ENCODE measurements at places on chromosomes 1 and 21.

DNA sequence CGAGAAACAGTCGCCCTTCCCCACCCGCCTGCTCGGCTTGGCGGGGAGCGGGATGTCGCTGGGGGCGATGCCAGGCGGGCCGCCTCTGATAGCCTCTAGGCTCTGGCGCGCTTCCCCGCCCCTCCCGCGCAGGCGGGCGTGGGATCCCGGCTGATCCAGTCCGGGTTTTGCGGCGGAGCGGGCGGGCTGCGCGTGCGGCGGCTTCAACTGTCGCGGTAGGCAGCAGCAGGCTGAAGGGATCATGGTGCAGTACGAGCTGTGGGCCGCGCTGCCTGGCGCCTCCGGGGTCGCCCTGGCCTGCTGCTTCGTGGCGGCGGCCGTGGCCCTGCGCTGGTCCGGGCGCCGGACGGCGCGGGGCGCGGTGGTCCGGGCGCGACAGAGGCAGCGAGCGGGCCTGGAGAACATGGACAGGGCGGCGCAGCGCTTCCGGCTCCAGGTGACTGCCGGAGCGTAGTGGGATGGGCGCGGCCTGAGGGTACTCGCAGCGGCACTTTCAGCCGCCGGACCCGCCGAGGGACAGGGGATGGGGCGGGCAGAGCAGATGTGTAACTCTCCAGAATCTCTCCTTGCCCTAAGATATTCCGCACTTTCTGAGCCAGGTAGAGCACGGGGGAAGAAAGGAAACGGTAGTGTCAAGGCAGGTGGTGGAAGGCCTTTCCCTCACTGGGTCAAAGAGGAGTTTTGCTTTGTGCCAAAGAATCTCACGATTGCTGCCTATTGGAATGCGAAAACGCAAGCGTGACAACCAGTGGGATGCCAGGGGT is at the start of gene FAAH:
TSS of gene FAAH (plus strand) at position 210 of the 764 bp plus-strand sequence. CDS start at position 242, 32 bp downstream.
- DNase-seq = no peak
- H3K36me3 ChIP-seq = no peaks in the 10 kb centered on the region
- peaks cover 11% of the 10 kb centered on the region for H3K4me1 ChIP-seq
- H3K4me3 ChIP-seq = peak within 1 kb of the TSS; percentile 38

DNA sequence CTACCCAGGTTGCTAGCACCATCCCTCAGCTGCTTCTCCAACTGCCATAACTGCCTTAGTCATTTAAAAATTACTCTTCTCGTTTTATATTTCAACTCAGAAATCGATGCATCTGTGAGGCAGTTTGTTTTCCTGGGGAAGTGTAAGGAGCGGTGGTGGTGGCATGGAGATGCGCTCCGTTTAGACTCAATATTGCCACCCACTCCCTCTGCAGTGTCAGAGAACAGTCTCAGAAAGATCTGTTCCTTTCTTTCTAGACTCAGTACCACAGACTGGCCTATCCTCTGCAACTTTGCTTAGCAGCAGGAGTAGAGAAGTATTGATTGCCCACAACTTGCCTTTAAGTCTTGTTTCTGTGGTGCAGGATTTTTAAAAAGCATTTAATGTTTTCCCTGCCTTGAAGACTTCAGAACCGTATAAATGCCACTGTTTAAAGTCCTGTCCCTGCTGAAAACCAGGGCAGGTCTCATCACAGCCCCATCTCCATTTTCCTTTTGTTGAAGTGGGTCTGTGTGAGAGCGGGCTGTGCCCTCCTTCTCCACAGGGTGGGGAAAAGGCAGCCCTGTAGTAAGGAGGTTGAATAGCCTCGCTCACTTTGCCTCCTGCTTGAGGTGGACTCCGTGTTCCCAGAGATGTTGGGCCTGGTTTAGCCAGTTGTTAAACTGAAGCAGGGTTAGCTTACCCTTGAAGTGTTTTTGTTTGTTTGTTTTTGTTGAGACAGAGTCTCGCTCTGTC is 105.2 kb downstream of the NFIA start:
- H3K36me3 ChIP-seq = no peaks in the 10 kb centered on the region
- H3K4me3 ChIP-seq = no peak overlapping the region
- no peaks in the 10 kb centered on the region for H3K27me3 ChIP-seq

GRCh38 chr1:200206340-200206739 is 178.8 kb downstream of the NR5A2 start:
- no peak overlapping the region for H3K27ac ChIP-seq
- H3K4me1 ChIP-seq = no peaks in the 10 kb centered on the region
- no peaks in the 10 kb centered on the region for H3K36me3 ChIP-seq
- no peak overlapping the region for H3K4me3 ChIP-seq
- no peaks in the 10 kb centered on the region for H3K27me3 ChIP-seq
- no peak for DNase-seq

GRCh38 chr1:56120021-56120420 is 459.3 kb downstream of the PLPP3 start:
- no peaks in the 10 kb centered on the region for H3K4me1 ChIP-seq
- no peak for DNase-seq
- no peak overlapping the region for H3K27ac ChIP-seq
- H3K27me3 ChIP-seq = no peaks in the 10 kb centered on the region

DNA sequence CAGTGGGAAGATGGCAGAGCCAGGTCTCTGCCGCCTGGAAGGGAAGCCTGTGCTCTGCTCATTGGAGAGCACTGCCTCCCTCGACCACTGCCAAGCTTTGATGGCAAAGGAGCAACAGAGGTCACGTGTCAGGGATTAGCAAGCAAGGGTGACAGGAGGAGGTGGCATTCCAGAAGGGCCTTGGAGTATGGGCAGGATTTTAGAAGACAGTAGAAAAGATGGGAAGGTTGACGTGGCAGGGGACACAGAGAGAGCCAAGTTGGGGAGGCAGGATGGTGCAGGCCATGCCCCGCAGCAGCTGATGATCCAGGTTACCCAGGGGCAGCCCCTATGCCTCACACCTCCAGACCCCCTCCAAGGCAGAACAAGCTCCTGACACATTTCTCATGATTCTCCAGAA is 21.9 kb upstream of the LBR start:
- no peak for DNase-seq

- no peaks in the 10 kb centered on the region for H3K4me1 ChIP-seq
- H3K27me3 ChIP-seq = no peaks in the 10 kb centered on the region
- no peak for DNase-seq
- H3K4me3 ChIP-seq = no peak overlapping the region
These were observed 895 bp upstream of the PDZK1 start for GRCh38 chr1:145708063-145708462.

- no peaks in the 10 kb centered on the region for H3K4me1 ChIP-seq
- no peak overlapping the region for H3K27ac ChIP-seq
- H3K36me3 ChIP-seq = no peaks in the 10 kb centered on the region
- no peaks in the 10 kb centered on the region for H3K27me3 ChIP-seq
- DNase-seq = no peak
These were observed 28.9 kb downstream of the DISP1 start for GRCh38 chr1:222843469-222844410.

GRCh38 chr21:26227130-26227529 is 56.6 kb upstream of the APP start:
- no peaks in the 10 kb centered on the region for H3K4me1 ChIP-seq
- no peak for DNase-seq
- H3K36me3 ChIP-seq = no peaks in the 10 kb centered on the region
- no peaks in the 10 kb centered on the region for H3K27me3 ChIP-seq

GRCh38 chr1:165420655-165421054 is 24.3 kb downstream of the RXRG start:
- no peak overlapping the region for H3K27ac ChIP-seq
- H3K4me1 ChIP-seq = no peaks in the 10 kb centered on the region
- DNase-seq = no peak

DNA sequence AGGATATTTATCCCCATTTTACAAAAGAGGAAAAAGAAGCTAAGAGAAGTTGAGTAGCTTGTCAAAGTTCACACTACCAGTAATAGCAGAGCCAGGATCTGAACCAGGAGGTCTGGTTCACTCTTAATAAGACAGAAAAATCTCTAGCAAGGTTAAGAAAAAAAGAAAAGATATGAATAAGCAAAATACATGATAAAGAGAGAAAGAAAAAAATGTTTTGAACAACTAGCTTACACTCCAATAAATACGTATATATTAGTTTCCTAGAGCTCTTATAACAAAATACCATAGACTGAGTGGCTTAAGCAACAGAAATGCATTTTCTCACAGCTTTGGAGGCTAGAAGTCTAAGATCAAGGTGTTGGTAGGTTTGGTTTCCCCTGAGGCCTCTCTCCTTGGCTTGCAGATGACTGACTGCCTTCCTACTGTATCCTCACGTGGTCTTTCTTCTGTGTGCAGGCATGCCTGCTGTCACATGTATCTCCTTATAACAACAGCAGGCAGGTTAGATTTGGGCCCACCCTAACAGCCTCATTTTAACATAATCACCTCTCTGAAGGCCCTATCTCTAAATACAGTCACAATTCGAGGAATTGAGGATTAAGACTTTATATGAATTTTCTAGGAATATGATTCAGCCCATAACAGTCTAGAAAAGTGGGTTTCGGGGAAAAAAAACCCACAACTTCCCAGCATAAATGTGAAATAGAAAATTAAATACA is 60.4 kb downstream of the LEPR start:
- H3K4me1 ChIP-seq = no peaks in the 10 kb centered on the region
- no peaks in the 10 kb centered on the region for H3K27me3 ChIP-seq
- H3K36me3 ChIP-seq = no peaks in the 10 kb centered on the region
- no peak overlapping the region for H3K27ac ChIP-seq

- H3K27ac ChIP-seq = no peak overlapping the region
- no peaks in the 10 kb centered on the region for H3K4me1 ChIP-seq
- DNase-seq = no peak
- H3K4me3 ChIP-seq = no peak overlapping the region
These were observed 54.6 kb upstream of the PRDX6 start for GRCh38 chr1:173422456-173422976.

DNA sequence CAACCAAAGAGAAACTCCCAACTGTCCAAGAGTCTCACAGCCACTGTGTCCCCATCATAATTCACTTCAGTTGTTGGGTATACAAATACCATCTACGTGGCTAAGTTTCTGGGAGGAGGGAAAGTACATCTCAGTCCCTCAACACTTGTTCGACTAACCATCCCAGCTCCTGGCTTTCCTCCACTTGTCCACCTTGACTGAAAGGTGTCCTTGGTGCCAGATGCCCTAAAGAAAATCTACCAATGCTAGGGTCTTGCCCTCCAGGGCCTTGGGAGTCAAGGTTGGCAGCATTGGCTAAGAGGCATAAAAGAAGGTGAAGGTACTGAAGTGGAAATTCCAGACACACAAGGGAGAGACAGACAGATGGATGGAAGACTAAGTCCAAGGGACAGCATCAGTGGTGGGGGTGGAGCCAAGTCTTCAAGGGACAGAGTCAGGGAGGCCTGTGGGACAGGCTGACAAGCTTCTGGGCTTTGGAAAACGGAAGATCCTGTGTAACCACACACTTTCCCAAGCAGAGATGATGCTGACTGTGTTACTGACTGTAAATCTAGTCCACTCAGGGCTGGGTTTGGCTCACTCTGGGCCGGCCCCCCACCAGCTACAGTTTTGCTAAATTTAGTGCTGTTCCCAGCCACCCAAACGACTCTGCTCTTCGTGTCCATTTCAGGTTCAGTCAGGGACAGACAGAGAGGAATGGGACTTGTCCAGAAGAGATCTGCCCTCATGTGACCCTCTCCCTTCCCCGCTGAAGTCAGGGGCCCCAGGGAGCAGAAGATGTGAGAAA is 60.1 kb downstream of the CD34 start:
- no peaks in the 10 kb centered on the region for H3K36me3 ChIP-seq
- H3K27ac ChIP-seq = no peak overlapping the region

DNA sequence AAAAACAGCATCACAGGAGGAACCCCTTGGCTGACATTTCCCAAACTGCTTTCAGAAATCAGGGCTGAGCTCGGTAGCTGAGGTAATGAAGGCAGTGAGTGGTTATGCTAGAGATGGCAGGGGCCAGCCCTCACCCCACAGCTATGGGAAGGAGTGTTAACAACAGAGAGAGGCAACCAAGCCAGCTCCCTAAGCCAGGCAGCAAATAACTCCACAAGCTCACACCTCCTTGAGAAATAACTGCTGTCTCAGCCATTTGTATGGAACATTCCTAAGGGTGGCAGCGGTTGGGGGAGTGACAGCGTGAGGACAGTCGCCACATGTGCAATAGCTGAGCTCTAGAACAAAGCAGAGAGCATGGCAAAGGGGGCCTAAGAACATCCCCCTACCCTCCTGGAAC is 42.6 kb downstream of the LMX1A start:
- H3K36me3 ChIP-seq = no peaks in the 10 kb centered on the region
- H3K27me3 ChIP-seq = peaks cover 13% of the 10 kb centered on the region
- no peak overlapping the region for H3K4me3 ChIP-seq
- DNase-seq = no peak

DNA sequence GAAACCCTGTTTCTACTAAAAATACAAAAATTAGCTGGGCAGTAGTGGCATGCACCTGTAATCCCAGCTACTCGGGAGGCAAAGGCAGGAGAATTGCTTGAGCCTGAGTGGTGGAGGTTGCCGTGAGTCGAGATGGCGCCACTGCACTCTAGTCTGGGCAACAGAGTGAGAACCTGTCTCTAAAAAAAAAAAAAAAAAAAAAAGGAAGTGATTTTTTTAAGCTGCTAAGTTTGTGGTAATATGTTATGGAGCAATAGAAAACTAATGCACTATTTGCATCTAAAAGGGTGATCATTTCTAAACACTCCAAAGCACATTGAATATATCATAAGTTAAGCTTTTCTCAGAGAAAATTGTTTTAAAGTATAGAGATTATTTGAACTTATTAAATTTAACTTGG is 244.8 kb upstream of the SPAG17 start:
- H3K27me3 ChIP-seq = no peaks in the 10 kb centered on the region
- no peak overlapping the region for H3K4me3 ChIP-seq
- no peak for DNase-seq
- H3K4me1 ChIP-seq = no peaks in the 10 kb centered on the region
- H3K27ac ChIP-seq = no peak overlapping the region

- no peaks in the 10 kb centered on the region for H3K4me1 ChIP-seq
- DNase-seq = no peak
- no peaks in the 10 kb centered on the region for H3K36me3 ChIP-seq
- H3K27me3 ChIP-seq = no peaks in the 10 kb centered on the region
These were observed 6.0 kb downstream of the VANGL2 start for GRCh38 chr1:160406131-160406968.

DNA sequence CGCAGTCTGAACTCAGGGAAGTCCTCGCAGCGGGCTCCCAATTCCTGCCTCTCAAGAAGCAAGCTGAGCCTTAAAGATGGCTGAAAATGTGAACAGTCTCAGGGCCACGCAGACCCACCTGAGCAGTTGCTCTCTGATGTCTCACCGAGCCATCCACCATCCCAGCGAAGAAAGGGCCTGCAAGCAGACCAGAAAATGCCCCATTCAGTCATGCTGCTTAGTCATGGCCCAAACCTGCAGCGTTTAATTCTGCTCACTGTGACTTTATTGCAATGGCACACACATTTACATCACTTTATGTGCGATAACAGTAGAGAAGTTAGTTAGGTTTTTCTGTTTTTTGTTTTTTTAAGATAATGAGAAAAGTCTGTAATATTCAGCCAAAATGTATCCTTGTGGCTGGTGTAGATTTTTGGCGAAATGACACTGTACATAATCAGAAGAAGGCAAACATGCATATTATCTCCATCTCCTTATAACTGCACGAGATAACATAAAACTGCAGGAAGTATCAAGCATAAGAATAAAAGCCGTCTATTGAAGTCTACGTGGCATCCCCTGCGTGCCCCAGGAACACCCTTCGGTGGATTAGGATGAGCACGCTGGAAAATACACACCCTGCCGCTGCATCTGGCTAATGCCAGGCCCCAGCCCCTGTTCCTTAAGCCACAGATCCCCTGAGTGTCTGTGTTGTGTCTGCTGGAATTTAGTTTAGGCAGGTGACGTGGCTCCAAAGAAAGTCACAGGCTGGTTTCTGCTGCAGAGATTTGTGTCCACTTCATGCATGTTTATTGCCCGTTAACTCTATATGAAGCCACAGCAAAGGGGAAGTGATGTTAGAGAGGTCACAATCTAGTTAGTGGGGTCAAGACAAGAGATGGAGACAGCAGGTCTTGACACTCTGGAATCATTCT is 119.8 kb upstream of the IRF2BP2 start:
- H3K4me1 ChIP-seq = peaks cover 60% of the 10 kb centered on the region
- DNase-seq = no peak
- H3K27ac ChIP-seq = no peak overlapping the region
